ENCODE measurements at places on chromosomes 3 and 15.

DNA sequence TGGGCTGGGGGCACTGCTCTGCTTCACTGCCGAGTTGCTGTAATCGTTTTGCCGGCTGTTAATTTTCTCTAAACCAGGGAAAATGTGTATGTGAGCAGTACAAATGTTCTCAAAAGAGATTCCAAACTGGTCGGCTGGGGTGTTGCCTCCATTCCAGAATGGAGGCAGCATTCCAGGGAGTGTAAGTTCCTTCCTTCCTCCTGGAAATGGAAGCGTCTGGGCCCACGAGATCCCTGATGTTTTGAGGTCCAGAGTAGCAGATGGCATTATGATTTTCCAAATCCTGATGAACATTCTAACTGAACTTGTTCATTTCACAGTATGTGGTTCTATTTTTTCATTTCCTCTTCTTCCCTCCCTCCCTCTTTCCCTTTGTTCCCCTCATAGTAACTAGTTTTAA lies 64.4 kb upstream of the SKOR1 start:
- DNase-seq, result no peak

DNA sequence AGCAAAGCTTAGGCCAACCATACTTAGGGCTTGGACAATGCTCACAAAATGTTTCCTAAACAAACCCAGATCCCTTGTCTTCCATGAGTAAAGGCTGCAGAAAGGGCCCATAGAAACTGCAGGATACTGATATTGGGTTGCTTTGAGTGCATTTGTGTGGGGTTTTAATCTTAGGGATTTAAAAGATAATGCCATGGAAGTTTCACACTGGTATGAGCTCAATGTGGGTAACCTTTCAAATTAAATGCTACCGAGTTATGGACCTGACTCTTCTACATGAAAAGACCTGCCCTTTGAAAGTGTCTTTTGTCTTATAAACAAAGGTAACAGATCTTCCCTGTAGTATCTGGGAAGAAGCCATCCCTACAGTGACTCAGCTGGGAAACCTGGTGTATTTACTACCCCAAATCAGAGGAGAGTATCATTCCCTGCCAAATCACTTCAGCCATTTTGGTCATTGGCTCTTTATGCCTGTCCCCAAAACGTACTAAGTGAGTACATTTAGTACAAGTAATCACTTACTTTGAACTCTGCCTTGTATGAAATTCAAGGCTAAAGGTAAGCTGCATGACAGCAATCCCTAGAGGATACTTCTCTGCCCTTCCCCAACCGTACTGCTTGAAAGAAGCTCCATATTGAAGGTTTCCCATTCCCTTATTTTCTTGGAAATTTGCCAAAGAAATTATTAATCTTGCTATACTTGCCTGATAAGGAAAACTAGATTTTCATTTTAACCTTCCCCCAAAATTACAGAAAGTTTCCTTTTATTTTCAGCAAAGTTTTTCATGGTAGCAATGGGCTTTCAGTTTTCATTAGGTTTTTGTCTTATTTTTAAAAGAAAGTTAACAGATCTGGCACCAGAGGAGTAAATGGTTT lies 7.2 kb downstream of the TM4SF1 start:
- DNase-seq, result no peak

GRCh38 chr15:91889111-91889815 lies 35.8 kb downstream of the SLCO3A1 start:
- DNase-seq, result no peak

GRCh38 chr15:79572691-79573404 lies 140.7 kb downstream of the MINAR1 start:
- no peak for DNase-seq

- DNase-seq, result no peak
These were observed 41.2 kb downstream of the SNRK start for GRCh38 chr3:43327582-43327979.

- no peak for DNase-seq
These were observed 34.1 kb downstream of the ZNF710 start for GRCh38 chr15:90035095-90035839.

DNA sequence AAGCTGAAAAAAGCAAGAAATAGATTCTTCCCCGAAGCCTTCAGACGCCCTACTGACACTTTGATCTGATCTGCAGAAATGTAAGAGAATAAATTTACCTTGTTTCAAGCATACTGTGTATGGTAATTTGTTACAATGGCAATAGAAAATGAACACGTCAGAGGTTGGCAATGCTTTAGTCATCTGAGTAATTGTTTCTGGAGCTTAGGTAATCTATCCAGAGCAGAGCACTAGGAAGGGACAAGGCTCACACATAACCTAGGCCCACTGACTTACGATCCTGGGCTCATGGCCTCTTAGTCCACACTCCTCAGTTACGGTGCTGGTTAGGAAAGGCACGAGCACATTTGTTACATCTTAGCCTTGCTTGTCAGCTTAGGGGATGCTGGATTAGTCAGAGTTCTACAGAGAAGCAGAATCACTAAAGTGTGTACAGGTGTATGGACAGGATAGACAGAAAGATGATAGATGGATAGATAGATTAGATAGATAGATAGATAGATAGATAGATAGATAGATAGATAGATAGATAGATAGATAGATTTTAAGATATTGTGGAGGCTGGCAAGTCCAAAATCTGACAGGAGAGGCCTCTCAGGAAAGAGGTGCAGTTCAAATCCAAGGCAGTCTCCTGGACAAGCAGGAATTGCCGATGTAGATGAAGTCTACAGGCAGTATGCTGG lies 46.8 kb upstream of the TBC1D23 start:
- DNase-seq, result no peak

DNA sequence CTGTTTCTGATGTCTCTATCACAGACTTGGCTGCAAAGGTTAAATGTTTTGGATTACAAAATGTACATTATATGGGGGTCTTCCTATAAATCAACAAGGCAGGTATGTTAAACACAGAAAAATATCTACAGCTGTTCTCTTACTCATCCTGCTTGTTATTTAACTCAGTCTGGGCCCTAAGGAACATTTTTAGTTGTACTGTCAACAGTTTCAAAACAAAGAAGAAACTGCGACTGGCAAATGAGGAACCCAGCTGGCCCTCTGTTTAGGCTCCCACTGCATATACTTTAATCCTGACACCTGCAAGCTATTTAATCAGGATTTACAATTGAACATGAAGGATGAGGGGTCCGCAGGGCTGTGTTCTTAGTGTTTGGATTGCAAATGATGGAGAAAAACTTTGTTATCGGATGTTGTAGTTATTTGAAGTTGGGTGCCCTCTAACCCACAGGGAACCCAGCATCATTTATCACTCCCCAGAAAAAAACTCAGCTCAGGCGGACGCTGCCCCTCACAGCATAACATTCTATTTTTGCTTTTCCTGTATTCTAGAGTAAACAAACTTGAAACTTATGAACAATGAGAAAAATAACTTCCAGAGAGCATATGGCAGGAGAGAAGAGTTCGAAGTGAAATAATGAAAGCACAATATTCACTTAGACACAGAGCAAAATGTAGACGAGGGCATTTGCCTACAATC lies 91.2 kb downstream of the POLR2M start:
- DNase-seq, result no peak

GRCh38 chr3:158095111-158095813 lies 11.0 kb downstream of the SHOX2 start:
- no peak for DNase-seq

- no peak for DNase-seq
These were observed 423.8 kb downstream of the MECOM start for GRCh38 chr3:169239756-169240155.

- DNase-seq, result peak; percentile 14
These were observed 152.7 kb downstream of the CD47 start for GRCh38 chr3:107938143-107938542.

DNA sequence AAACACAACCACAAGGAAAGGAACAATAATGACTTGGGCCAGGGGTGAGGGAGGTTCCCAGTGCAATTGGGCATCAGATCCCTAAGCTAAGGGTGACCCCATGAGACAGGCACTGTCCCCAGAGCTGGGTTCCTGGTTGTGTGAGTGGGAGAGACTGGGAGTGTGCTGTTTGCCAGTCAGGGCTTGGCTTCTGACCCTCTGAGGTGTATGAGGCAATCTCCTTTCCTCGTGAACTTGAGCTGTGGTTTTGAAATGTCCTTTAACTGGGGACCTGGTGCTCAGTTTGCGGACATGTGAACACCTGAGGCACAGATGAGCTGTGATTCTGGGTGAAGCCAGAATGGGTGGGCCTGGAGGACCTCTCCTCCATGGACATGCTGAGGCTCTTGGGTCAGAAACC lies 58.5 kb upstream of the PLXNA1 start:
- no peak for DNase-seq

DNA sequence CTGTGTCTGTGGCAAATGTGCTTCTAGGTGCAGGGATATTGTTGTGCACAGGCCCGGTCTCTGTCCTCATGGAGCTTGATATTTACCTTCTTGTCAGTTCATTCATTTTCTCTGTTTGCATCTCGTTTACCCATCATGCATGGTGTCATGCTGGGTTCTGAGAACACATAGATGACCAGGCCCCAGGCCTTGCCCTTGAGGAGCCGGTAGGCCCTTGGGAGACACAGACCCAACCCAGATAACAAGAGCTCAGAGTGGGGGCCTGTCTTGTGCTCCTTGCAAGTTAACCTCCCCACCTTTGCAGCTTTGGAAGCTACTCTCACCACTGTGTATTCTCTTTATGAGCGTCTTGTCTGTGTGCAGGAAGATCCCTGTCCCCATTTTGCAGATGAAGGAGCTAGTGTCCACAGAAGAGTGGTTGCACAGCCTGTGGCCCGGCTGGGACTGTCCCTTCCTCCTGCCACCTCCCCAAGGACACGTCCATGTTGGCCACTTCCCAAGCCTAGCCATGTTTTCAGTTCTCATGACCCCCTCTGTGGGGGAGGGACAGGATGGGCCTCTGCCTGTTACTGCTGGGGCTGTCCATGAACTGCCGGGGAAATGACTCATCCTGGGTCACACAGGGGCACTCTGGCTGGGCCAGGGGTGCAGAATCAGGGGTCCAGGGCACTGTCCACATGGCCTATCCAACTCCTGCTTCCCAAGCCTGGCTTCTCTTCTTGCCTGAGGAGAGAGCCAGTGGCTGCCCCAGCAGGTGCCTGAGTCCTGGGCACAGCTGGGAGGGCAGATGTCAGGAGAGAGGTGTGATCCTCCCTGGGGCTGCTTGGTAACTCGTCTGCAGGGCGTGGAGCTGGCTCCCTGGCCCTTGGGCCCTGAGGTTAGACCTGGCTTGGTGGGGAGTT lies 3.4 kb downstream of the SNX33 start:
- DNase-seq, result no peak

- DNase-seq, result no peak
These were observed 2.9 kb downstream of the SLC22A13 start for GRCh38 chr3:38268522-38268921.

DNA sequence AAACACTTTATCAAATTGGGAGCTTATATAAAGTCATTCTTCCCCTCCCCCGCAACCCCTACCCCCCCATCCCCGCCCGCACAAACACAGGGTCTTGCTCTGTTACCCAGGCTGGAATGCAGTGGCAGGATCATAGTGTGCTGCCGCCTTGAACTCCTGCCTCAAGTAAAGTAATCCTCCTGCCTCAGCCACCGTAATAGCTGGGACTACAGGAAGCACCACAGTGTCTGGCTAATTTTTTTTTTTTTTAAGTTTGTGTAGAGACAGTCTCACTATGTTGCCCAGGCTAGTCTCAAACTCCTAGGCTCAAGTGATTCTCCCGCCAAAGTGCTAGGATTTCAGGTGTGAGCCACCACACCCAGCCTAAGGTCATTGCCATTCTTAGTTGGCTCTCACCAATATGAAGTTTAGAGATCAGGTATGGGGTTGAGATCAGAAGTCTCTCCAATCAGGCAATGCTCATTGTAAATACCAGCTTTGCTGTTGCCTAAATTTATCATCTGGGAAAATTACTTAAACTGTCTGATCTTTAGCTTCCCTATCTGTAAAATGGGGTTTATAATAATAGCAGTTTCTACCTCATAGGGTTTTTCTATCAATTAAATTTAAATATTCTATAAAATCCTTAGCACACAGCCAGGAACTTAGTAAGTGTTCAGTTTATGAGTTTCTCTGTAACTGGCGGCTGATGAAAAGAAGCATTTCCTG lies 60.3 kb downstream of the TGFBR2 start:
- DNase-seq, result no peak

- DNase-seq, result no peak
These were observed 23.7 kb downstream of the LRRK1 start for GRCh38 chr15:100942656-100943425.

GRCh38 chr15:67049351-67050044 lies 15.9 kb upstream of the SMAD3 start:
- peak; percentile 96 for DNase-seq

DNA sequence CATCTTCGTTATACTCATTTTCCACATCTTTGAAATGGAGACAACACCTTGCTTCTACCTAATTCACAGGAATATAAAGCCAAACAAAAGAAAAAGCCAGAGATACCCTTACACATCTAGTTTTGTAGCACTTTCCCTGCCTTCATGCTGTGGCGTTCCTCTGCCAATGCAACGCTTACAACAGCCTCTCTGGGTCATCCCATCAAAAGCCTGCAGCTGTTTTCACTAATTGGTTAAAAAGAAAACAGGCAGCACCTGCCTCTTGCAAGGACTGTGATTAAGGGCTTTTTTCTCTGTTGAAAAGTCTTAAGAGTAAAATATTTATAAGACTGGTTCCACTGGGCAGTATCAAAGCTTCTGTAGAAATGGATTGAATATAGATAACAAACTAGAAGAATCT lies 120.3 kb downstream of the FMN1 start:
- no peak for DNase-seq

DNA sequence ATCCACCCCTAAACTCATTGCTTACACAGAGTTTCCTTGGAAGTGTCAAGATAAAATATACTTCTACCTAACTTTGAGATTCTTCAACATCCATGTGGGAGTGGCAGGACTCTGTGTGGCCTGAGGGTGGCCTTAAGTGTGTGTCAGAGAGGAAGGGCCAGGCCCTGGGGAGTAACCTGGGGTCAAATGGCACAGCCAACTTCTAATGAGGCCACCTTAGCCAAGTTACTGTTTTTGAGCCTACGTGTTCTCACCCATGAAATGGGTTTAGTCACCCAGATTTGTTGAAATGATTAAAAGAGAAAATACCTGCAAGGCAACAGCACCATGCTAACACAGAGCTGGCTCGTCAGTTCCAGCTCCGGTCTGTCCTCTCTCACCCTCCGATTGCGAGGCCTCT lies 28.5 kb upstream of the UBE2Q2 start:
- no peak for DNase-seq

DNA sequence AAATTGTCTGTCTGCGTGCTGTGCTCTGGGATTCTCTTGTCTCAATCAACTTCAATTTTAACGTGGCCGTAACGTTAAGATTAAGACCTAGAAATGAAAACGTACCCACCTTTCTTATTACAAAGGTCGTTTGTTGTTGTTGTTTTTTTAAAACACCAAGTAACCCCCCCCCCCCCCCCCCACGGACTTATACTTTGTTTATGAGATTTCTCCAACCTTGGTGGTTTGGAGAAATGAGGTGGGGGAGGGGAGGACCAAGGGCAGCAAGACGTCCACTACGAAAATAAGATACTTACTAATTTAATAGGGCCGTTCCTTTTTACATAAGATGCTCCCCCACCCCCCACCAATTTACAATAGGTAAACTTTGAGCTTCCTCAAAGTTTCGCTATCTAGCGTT lies 244.4 kb upstream of the TOPAZ1 start:
- DNase-seq, result no peak

GRCh38 chr3:168102735-168103410 lies 7.1 kb upstream of the GOLIM4 start:
- DNase-seq, result no peak

- no peak for DNase-seq
These were observed 177.2 kb downstream of the CBLB start for GRCh38 chr3:105691633-105692032.
